H1 (cell line): ENCODE measurements at places on chromosomes 7 and 10.

DNA sequence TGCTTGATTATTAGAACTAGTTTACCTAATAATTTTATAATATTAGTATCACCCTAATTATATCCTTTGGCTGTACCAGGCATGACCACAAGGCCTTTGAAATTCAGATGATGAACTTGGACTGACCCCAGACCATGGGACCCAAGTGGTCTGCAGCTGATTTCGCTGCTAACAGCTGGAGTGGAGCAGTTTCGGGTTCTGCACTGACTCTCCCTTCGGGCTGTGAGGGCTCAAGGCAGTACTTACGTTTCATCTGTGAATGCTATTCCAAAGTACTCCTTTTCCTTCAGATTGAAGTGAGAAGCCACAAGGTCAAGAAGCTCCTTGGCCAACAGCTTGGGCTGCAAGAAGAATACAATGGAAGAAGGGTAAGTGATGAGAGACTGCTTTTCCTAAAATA lies 223.8 kb downstream of the PRPF18 start:
- DNase-seq, result no peak

DNA sequence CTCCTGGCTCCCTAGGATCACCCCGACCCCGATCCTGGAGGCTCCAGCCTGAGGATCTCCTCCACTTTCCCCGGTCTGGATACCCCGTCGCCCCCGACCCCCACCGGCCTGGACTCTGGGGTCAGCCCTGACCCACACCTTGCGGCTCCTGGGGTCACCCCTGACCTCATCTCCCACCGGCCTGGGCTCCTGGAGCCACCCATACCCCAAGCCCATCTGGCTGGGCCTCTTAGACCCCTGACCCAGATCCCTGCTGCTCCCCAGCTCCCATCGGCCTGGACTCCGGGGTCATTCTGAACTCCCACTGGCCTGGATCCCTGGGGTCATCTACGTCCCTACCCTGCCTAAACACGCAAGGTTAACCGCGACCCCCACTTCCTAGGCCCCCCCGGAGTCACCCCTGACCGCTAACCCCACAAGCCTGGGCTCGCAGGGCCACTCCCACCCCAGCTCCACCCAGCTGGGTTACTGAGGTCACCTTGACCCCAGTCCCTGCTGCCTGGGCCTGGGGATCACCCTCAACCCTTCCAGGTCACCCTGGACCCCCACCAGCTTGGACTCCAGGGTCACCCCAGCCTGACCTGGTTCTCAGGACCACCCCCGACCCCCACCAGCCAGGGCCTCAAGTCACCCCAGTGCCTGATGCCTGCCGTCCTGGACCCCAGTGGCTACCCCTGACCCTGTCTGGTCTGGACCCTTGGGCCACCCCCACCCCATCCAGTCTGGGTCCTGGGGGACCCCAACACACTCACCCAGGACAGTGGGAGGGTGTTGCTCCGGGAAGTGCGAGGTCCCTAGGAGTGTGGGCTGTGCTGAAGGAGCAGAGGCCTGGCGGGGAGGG lies 1.2 kb downstream of the FOXK1 start:
- DNase-seq, result no peak

- DNase-seq, result no peak
These were observed 119.3 kb upstream of the LAMB4 start for GRCh38 chr7:108249453-108249852.

GRCh38 chr7:116188-116981 lies 76.0 kb upstream of the FAM20C start:
- no peak for DNase-seq

GRCh38 chr10:78980354-78980753 lies 88.4 kb upstream of the ZMIZ1 start:
- DNase-seq, result no peak

GRCh38 chr10:1048732-1049424 lies at the start of gene IDI1:
Gene IDI1 (minus strand): TSS chr10:1049119. CDS start chr10:1049003, 116 bp downstream.
- DNase-seq, result peak; percentile 91

DNA sequence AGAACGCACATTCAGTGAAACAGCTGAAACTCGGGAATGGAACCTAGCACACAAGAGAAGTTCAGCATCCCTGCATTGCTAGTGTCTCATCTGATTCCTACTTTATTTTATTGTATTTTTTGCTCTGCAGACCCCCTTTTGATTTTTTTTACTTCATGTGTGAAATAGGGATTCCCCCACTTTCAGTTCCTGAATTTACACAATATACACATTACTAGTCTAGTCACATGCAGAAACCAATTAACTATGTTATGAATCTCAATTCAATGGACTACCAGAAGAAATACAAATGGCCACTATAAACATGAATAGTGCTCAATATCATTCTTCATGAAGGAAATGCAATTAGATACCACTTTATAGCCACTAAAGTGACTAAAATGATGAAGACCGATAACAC lies 386.1 kb upstream of the COBL start:
- no peak for DNase-seq

DNA sequence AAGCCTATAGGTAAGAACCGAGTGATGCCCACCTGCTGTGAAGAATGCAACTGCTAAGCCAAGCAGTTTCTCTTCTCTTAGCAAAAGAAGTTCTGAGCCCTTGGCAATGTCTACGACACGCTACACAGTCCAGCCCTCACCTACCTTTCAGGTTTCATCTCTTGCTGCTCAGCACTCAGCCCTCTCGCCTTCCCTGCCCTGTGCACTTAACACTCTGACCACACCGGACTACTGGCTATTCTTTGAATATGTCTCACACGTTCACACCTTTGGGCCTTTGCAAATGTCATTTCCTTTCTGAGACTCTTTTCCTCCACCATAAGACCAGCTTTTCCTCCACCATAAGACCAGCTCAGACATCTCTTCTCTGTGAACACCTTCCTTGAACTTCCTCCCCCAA lies 67.0 kb upstream of the ITGB1 start:
- no peak for DNase-seq

GRCh38 chr7:1412322-1413261 lies 46.7 kb downstream of the MICALL2 start:
- DNase-seq, result peak; percentile 99

DNA sequence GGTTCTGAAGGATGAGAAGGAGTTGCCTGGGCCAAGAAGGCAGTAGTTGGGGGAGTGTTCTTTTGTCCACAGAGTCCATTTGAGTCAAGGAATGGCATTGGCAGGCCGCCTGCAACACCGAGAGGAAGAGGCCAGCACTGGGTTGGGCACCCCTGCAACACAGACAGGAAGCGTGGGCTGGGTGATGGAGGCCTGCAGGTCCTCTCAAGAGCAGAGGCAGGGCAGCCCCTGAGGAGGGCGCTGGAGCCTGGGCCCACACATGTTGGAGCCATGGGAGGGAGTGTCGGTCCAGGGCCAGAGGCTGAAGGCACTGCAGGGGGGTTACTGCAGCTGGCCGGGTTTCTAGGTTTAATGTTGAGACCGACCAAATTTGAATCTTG lies 137.3 kb downstream of the PTPN20 start:
- DNase-seq, result no peak

GRCh38 chr10:97707134-97707861 lies 6.2 kb upstream of the MARVELD1 start:
- DNase-seq, result no peak

DNA sequence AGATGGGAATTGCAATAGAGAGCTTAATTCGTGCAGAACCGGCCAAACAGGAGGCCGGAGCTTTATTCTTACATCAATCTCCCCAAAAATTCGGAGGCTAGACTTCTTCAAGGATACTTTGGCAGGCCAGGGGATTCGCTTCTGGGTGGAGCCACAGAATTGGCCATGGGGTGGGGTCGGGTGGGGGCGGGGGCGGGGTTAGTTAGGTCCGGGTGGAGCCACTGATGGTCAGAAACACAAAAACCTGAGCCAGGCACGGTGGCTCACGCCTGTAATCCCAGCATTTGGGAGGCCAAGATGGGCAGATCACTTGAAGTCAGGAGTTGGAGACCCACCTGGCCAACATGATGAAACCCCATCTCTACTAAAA lies 87.5 kb downstream of the SEPTIN14 start:
- DNase-seq, result no peak

DNA sequence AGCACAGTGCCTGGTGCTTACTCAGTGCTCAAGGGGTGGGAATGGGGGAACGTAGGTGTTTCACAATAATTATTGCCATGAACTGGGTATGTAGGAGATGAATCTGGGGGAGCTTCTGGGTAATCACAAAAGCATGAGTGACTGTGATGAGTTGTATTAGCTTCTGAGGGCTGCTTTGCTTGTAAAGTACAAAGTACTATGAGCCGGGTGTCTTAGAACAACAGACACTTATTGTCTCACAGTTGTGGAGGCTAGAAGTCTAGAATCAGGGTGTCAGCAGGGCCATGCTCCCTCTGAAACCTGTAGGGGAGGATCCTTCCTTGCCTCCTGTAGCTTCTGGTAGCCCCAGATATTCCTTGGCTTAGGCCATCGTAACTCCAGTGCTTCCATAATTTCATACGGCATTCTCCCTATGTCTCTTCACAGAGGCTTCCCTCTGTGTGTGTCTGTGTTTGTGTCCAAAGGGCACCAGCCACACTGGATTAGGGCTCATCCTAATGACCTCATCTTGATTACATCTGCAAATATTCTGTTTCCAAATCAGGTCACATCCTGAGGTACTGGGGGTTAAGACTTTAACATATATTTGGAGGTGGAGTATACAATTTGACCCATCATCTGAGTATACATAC lies 84.8 kb upstream of the AGBL3 start:
- DNase-seq, result no peak

- DNase-seq, result peak; percentile 48
These were observed 204.7 kb downstream of the ADRA2A start for GRCh38 chr10:111281516-111281915.

DNA sequence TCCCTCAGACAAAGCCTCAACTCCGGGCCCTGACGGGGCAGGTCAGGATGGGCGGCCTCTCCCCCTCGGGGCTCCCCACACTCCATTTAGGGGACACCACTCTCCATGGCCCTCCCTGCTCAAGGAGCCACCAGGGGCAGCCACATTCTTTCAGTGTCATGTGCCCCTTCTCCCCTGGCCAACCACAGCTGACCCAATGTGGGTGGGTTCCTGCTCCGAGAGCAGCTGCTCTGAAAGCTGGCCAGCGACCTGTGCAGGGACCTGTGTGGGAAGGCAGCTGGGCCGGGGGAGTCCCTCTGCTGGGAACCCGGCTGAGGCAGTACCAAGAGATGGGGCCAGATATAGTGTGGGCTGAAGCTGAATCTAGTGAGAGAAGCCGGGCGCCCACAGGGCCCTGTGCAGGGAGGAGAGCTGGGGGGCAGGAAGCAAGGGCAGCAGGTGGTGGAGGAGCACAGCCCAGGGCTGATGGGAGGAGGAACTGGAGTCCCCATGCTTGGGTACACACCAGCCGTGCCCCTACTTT lies 40.6 kb upstream of the NPFFR1 start:
- DNase-seq, result no peak

DNA sequence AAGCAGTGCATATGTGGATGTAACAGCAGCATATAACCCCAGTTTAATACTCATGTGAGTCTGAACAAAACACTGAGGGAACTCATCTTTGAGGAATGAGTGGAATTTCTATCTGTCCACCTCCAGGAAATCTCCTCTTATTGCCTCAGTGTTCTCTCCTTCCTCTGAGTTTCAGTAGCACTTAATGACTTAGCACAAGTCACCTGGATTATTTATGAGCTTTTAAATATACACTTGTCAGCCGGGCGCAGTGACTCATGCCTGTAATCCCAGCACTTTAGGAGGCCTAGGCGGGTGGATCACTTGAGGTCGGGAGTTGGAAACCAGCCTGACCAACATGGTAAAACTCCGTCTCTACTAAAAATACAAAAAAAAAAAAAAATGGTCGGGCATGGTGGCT lies 4.3 kb downstream of the LRRC20 start:
- no peak for DNase-seq

DNA sequence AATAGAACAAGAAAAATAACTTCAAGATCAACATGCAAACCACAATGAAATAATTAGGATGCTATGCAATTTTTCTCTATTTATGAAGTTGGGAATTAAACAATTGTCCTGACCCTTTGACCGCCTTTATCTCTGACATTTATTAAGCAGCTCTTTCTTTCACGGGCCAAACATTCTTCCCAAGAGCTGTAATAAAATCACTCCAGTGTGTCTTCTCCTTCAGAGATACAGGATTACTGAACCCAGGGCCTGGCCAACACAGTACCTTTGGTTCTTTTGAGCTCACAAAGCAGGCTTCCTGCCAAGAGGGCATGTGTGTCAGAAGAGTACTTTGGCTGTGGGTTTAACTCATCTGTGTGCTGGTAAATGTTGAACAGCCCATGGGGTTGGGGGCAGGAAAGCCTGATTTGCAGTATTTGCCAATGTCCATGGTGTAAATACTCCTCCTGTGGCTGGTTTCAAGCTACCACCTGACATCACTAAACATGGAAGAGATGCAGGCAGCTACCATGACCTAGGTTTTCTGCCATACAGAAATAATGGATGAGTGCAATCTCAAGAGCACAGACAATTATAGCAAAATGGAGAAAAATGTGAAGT lies 121.7 kb downstream of the FANK1 start:
- DNase-seq, result no peak

GRCh38 chr10:43623351-43623750 lies 17.1 kb downstream of the ZNF485 start:
- no peak for DNase-seq

- no peak for DNase-seq
These were observed 111.6 kb upstream of the PTPRZ1 start for GRCh38 chr7:121761399-121761798.

- DNase-seq, result no peak
These were observed 52.7 kb upstream of the ELN start for GRCh38 chr7:73974948-73975926.

DNA sequence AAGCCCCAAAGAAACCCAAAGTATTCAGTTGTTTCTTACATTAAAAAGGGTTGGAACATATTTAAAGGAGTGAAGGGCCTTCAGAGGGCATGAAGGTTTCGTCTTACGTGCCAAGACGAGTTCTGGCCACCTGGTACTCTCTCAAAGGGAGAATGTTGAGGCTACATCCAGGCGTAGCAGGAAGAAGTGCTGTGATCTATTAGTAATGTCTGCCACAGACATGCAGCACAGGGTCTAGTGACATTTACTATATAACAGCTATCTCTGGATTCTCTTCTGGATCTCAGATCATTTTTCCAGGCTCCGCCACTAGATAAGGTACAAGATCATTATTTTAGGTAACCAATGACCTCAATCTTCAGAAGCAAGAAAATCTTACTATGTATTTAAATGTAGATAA lies 76.5 kb upstream of the ARID5B start:
- no peak for DNase-seq

DNA sequence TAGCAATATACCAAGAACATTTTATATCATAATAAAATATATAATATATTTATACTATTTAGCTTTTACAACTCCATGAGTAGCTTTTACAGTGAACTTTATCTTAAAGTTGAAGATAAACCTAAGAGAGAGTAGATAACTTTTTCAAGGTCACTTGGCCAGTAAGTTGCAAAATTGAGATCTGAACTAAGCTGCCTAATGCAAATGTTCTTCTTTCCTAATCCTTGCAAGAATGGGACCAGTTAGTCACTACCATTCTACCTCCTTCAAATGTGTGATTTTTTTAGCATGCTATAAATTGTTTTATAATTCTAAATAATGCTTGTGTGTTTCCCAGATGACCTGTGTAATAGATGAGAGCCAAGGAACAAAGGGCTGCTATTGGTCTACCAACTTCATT lies 47.8 kb downstream of the CH25H start:
- DNase-seq, result no peak
